ENCODE measurements at places on chromosomes 2 and 18.

GRCh38 chr2:136251197-136251884 lies 133.4 kb upstream of the CXCR4 start:
- DNase-seq: no peak

DNA sequence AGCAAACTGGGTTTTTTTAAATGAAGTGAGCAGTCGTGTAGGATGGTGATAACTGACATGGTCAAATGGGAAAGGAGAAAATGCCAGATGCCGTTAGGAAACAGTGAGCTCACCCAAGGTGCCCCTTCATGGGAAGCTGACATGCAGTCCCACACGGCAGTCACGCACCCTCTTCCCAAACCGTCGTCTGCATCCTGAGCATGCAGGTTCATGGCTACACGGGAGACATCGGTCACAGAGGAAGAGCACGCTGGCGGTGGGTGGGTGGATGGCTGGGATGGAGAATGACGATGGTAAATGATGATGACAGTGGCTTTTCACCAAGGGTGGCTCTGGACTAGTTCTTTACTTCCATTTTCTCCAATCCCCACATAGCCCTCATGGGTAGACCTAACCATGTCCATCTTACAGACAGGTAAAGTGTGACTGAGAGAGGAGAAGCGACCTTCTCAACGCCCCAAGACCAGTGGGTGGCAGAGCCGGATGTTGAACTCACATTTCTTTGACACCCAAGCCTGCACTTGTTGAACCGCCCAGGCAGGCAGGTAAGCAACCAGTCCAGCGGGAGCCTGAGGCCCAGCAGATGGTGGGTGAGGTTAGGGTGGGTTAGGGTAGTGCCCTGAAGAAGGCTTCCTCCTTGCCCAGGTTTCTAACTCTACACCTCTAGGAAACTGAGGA lies 44.5 kb downstream of the TNS1 start:
- no peak for DNase-seq

GRCh38 chr2:220337611-220338440 lies 710.4 kb downstream of the SLC4A3 start:
- DNase-seq: no peak

GRCh38 chr2:199306116-199306515 lies 151.6 kb downstream of the SATB2 start:
- DNase-seq: no peak

- DNase-seq: no peak
Observed at GRCh38 chr2:202084265-202084664, 11.2 kb downstream of the KIAA2012 start.

GRCh38 chr2:172281648-172282570 lies 145.5 kb upstream of the ITGA6 start:
- DNase-seq: no peak

DNA sequence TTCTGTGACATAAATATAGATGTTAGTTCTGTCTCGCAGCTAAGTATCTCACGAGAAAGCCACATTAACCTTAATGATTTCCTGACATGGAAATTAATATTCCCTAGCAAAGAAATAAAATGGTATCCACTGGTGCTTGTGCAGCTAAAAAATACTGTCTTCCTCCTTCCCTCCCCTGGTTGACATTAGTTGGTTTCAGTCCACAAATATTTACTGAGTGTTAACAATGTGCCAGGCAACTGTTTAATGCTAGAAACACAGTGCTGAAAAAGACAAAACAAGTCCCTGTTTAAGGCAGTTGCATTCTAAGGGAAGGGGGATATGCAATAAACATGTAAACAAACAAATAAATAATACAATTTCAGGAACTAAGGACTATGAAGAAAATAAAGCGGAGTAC lies 44.2 kb upstream of the VPS54 start:
- DNase-seq: no peak

- peak; percentile 23 for DNase-seq
Observed at GRCh38 chr2:96856776-96857666, 795 bp downstream of the ANKRD39 start.

DNA sequence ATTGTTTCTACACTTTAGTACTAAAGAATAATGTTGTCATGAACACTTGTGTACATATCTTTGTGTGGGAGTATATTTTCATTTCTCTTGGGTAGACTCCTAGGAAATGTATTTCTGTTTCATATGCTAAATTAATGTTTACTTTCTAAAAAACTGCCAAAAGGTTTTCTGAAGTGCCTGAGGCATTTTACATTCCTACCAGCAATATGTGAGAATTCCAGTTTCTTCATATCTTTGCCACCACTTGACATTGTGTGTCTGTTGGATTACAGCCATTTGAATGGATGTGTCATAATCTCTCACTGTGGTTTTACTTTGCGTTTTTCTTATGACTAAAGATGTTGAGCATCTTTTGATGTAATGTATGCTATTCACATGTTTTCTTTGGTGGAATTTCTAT lies 428.2 kb upstream of the KCNH7 start:
- no peak for DNase-seq

GRCh38 chr2:96665083-96665569 lies 22.6 kb downstream of the FER1L5 start:
- DNase-seq: no peak

DNA sequence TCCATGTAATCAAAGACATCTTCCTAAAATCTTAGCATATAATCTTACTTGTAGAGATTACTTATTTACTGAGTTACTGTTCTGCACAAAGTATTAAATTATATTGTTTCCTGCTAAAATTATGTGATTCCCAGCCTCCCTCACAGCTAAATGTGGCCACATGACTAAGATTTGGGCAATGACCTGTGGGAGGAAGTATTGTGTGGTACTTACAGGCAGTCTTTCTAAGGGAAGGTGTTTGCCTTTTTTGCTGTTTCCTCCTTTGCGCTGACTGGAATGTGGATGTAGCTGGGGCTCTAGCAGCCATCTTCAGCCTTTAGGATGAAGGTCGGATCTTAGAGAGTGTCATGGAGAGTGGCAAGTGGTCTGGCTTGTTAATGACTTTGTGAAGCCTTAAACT lies 146.3 kb upstream of the APCDD1 start:
- no peak for DNase-seq

DNA sequence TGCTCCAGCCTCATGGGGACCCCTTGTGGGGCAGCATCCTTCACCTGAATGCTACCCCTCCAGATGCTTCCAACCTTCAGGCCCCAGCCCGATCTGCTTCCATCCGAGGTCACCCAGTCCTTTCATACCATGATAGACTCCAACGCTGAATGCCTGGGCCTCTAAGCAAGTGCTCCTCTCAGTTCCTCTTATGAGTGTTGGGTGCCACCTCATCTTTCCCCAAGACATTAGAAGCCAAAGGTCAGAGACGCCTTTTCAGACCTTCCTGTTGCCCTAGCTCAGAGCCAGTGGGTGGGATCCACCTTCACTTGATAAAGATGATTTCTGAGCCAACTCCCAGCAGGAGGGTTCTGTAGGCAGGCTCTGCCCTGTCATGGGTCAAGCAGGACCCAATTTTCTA lies 174.5 kb upstream of the MGAT5 start:
- DNase-seq: no peak

GRCh38 chr2:54586494-54586893 lies 130.4 kb downstream of the SPTBN1 start:
- no peak for DNase-seq

- DNase-seq: no peak
Observed at GRCh38 chr2:191758518-191759507, 80.9 kb downstream of the NABP1 start.

GRCh38 chr2:191869178-191869577 lies 22.3 kb upstream of the CAVIN2 start:
- DNase-seq: no peak

Data from heart left ventricle (tissue), 16 donors.